Fibroblast of skin of scalp (primary cell): ENCODE measurements at places on chromosomes 16 and 17.

DNA sequence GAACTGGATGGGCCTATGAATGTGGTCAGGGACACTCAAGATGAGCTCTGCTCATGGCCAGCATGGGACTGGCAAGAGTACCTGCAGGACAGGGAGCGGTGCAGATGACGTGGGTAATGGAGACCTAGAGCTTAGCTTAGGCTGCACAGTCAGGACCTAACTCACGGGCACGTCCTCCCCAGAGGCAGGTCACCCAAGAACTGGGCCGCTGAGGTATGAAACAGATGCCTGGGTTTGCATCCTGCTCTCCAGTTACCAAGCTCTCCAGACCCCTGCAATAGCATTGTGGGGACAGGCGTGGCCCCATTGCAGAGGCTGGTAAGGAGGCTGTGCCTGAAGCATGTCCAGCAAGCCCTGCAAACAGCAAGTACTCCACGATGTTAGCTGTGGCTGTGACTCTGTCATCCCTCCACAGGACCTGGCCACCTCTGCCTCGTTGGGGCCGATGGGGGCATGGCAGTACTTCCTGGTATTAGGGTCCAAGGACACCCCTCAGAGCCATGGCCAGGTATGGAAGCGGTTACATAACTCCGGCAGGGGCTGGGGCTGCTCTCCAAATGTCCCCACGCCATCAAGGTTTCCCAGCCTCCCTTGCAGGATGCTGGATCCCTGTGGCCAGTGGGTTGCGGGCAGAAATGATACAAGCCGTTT, 37.5 kb upstream of the RBFOX3 start:
- DNase-seq: no peak

- no peak for DNase-seq
Measured at GRCh38 chr17:21162394-21162775, 35.6 kb downstream of the DHRS7B start.

DNA sequence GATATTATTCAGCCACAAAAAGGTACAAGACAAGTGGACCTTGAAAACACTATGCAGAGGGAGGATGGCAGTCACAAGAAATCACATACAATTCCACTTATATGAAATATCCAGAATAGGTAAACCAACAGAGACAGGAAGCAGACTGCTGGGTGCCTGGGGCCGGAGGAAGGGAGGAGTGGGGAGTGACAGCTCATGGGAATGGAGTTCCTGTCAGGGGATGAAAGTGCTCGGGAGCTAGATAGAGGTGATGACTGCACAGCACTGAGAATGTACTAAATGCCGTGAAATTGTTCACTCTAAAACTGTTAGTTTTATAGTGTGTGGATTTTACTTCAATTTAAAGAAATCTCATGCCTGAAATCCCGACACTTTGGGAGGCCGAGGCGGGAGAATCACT, 74.2 kb upstream of the MED9 start:
- DNase-seq: no peak

GRCh38 chr16:82456683-82457082, 170.1 kb upstream of the CDH13 start:
- DNase-seq: peak; percentile 53

DNA sequence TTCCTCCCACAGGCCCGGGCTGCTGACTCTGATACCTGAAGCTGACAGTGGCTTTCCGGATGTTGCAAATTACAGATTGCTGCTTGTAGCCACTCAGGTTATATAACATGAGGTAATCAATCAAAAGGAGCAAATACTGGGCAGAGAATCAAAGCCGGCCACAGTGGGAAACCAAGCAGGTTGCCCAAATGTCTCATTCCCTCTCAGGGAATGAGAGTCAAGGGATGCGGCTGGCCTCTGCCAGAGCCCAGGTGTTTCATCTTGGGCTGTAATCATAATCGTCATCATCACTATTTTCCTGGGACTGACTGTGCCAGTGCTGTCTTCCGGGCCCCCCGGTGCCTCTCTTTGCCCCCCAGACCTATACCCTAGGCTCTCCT, 292.4 kb upstream of the FOXF1 start:
- no peak for DNase-seq

- DNase-seq: no peak
Measured at GRCh38 chr16:15553313-15554088, 89.5 kb downstream of the MARF1 start.

DNA sequence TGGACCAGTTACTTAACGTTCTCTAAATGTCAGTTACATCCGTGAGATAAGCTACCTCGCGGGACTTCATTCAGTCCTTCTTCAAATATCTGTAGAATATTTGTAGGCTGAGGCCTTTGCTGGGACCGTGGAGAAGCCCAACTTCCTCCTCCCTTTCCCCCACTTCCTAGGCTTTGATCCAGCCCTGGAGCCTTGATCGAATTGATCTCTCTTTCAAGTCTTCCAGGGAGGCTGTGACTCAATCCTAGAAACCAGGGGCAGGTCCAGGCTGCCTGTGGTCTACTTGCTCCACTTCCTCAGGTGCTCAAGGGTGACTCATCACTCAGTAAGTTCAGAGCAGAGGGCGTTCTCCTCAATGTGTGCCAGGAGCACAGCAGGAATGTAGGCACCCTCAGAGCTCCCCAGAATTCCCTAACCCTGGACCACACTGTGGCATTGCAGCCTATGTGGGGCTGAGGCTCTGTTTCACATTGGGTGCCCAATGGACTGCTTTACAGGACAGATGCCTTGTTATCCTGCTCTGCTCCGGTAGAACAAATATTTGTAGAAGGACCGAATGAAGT, 11.2 kb upstream of the CEP20 start:
- peak; percentile 57 for DNase-seq

- no peak for DNase-seq
Measured at GRCh38 chr16:74585846-74586443, 21.0 kb downstream of the GLG1 start.

- DNase-seq: no peak
Measured at GRCh38 chr16:28923652-28924398, 1.2 kb downstream of the RABEP2 start.

GRCh38 chr16:85308611-85309540, 196.6 kb upstream of the CIBAR2 start:
- no peak for DNase-seq

DNA sequence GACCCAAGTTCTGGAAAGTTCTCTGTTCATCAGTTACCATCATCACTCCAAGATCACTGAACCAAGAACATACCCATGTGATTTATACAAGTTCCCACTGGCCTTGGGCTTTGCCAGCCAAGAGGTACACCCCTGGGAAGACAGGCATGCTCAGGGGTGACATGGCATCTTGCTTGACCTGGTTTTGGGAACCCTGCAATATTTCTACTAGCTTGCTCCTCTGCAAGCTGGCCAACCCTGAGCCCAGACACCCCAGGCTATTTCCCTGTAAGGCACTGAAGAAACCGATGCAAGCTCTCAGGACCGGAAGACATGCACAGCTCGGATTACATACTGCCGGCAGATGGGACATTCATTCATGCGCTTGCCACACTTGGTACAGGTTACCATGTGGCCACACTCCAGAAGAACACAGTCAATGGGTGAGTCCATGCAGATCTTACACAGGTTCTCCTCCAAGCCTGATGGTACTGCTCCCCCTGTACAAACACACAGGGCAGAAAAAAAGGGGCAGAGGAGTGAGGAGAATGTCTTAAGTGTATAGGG, 31.4 kb downstream of the LIG3 start:
- no peak for DNase-seq

DNA sequence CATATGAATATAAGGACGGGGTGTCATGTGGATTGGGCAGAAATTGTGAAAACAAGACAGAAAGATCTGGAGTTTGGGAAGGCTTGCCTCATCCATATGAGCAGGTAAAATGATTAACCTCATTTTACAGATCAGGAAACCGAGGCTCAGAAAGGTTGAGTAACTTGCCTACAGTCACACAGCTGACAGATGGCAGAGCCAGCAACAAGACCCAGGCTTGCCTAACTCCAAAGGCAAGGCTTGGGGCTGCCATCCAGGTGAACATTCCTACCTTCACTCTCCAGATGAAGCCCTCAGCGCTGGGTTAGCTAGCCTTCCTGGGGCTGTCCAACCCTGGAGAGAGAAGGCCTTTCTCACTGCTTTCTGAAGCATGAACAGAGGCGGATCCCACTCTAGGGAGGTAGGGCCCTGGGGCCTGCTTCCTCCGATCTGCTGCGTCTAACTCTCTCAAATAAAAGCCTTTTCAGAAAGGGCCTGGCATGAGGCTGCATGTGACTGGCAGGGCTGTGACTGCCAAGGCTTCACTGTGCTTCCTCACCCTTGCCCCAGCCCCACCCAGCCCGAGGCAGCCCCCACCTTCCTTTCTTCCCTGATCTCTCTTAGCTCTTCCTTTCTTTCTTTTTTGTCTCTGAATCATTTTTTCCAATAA, 107.8 kb downstream of the GNAO1 start:
- no peak for DNase-seq

- DNase-seq: peak; percentile 79
Measured at GRCh38 chr17:29124135-29124924, 55.9 kb downstream of the MYO18A start.

- DNase-seq: no peak
Measured at GRCh38 chr17:54544249-54544648, 356.4 kb upstream of the TOM1L1 start.

DNA sequence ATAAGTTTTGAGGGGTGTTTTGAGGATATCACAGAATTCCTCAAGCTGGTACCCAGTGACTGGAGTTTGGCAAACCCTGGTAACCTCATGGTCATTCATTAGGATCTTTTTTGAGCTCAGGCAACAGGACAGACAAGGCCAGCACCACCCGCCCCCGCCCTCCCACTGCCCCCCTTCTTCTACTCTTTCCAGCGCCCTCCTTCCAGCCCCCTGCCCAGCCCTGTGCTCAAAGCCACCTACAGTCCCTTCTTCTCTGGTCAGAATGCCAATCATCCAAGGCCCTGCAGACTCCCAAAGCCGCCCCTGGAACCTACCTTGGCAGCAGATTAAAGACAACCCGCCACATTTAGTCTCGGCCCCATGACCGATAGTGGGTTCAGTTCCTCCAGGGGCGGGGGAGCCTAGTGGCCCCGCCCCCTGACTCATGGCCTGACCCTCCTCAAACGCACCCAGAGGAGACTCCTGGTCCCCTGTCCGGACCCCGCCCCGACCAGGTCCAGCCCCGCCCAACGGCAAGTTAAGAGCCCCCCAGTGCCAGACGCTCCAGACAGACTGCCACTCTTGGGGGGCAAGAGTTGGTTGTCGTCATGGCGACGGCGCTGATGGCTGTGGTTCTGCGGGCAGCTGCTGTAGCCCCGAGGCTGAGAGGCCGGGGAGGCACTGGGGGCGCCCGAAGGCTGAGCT, at the start of gene NAGS:
Gene NAGS, plus strand, starts transcription at position 546 of the 684 bp plus-strand sequence. Its CDS starts 42 bp downstream, at position 588.
- no peak for DNase-seq

DNA sequence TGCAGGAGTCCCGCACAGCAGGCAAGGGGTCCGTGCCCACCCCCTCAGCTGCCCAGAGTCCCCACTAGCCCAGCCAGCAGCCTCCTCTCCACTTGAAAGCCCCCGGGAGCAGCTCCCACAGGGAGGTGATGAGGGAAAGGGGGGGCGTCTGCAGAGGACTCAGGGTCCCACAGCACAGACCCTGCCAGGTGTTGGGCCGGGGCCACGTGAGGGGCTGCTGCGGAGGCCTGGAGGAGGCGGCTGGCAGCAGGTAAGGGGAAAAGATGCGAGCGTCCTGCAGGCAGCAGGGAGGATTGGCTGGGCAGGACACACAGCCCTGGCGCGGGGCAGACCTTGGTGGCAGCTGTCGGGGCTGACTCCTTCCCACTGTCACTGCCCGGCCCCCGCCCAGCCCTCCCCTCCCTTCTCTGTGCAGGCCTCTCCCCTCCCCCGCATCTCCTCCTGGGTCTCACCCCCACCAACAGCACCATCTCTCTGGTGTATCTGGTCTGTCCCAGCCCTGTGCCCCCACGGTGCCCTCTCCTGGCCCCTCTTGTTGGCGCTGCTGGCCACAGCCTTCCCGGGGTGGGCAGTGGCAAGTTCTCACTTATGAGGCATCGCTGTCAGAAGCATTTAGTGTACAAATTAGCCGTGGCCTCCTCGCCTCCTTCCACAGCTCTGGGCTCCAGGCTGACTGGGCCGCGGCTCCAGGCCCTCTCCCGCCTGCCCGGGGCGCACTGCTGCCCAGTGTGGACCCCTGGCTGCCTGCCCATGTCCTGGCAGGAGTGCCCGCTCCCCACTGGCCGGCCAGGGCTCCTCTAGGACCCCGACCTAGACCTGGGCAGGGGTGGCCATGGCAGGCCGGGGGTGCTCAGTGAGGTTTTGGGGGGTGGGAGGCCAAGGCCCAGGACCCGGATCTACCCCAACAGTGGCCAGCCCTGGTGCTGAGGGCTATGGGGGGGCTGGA, 4.4 kb upstream of the PRR35 start:
- DNase-seq: no peak

GRCh38 chr16:57949013-57949412, 21.9 kb downstream of the CNGB1 start:
- DNase-seq: no peak

DNA sequence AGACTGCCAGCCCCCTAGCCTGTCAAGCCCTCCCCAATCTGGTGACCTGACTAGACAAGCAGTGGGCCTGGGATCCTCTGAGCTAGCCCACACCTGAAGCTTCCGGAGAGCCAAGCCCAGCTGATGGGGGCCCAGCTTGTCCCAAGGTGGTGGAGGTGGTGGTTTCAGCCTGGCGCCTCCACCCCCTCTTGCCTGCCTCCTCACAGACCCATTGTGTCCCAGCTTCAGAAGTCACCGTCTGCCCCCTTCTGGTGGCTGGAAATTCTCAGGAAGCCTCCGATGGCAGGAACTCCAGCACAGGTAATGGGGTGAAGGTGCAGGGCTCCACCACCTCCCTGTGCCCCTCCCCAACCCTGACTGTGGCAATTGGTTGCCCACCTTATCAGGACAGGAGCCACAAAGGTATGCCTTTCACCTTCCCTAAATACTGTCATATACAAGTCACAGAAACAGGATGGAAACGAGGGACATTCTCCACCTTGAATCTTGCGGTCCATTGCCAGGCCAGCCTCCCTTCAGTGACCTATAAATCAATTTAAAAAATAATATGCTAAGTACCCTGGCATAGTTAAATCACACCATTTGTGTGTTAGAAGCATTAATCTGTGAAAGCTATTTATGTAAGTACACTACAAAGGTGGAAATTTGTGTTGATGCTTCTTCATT, 66.0 kb upstream of the ZNF423 start:
- peak; percentile 60 for DNase-seq

DNA sequence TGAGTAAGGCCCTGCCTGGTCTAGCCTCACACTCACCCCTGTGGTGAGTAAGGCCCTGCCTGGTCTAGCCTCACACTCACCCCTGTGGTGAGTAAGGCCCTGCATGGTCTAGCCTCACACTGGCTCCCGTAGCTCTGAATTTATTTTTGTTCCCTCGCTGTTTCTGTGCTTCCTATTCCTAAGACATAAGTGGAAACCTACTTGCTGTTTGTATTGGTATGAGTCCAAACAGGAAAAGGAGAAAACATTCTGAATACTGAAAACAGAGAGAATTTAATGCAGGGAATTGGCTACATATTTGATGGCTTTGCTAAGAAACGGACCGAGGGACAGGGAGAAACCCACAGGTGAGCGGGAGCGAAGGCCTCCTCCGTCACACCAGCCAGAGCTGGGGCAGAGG, 267.8 kb downstream of the FOXL1 start:
- no peak for DNase-seq

- no peak for DNase-seq
Measured at GRCh38 chr17:68634345-68634876, 33.2 kb upstream of the FAM20A start.

- no peak for DNase-seq
Measured at GRCh38 chr16:64880994-64881393, 240.9 kb downstream of the CDH11 start.

- DNase-seq: peak; percentile 53
Measured at GRCh38 chr17:83144421-83145357, 65.3 kb downstream of the METRNL start.
